Effector memory CD4-positive, alpha-beta T cell (primary cell): ENCODE measurements at places on chromosomes 5 and 9.

GRCh38 chr5:84017523-84018172 is 297.0 kb upstream of the HAPLN1 start:
- DNase-seq: no peak

- no peak for DNase-seq
These were observed 23.4 kb downstream of the ADCY2 start for GRCh38 chr5:7419367-7419766.

DNA sequence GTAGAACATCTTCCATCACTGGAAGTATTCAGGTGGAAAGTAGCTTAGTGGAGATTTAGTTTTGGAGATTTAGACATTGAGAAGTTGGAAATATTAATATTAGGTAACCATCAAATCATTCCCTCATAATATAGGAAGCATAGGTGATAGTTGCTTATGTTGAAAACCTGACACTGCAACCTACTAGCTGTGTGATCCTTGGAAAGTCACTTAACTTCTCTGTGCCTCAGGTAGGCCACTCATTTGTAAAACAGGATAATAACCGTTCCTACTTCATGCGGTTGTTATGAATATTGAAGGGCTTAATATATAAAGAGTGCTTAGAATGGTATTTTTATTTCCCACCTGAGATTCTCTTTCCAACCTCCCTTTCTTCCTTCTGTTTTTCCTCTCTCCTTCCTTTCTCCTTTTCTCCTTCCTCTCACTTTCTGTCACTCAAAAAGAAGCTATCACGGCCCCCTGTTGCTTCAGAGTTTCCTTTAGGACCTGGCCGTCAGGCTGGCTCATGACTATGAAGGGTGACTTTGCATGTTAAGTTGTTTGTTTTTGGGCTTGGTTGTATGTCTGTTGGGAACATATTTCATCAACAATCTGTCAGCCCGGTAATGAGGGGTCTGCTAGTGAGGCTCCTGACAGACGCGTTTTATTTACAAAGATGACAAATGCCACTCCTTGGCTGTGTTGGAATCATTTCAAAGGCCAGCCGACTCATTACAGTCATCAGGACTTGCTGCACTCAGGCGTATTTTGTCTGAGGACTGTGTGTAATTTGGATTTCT is 31.0 kb downstream of the DOCK2 start:
- DNase-seq: no peak

- DNase-seq: no peak
These were observed 1.7 kb downstream of the FBP2 start for GRCh38 chr9:94591876-94592275.

- DNase-seq: no peak
These were observed 133.2 kb upstream of the LHFPL2 start for GRCh38 chr5:78781611-78782286.

DNA sequence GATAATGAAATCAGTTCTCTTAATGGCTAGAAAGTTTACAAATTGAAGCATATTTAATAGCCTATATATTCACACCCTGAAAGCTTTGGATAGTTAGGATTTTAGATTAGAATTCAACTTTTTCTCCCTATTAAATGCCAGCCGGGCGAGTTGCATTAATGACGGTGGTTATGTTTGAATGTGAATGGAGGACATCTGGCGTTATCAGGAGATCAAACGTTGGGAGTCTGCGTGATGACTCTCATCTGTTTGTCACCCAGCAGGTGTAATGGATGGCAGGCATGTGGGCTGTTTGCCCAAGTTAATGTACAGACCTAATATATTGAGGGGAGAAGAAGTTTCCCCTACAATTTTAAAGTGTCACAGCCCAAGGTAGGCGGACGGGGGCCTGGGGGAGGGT is 1227.7 kb upstream of the WWC1 start:
- no peak for DNase-seq

GRCh38 chr9:132645306-132645705 is 24.5 kb downstream of the DDX31 start:
- DNase-seq: no peak

DNA sequence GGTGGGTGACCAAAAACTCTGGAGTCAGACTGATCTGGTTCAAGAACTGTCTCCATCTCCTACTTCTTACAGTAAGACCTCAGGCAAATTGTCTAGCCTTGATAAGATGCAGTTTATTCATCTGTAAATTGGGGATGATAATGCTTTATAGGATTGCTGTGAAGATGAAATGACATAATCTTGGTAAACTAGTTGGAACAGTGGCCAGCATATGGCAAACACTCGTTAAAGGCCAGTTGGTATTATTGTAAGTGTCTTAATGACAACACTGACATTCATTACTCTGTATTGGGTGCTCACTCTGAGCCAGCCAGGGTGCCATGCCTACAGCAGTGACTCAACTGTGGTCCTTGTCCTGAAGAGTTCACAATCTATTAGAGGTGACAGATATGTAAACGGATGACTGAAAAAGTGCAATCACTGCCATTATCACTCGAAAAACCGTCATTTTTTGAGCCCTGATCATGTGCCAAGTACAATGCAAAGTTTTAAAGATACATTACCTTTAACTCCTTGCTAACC is 84.9 kb upstream of the HSPA9 start:
- DNase-seq: no peak

- no peak for DNase-seq
These were observed 160.5 kb downstream of the BNC2 start for GRCh38 chr9:16709924-16710323.
